Osteoblast (primary cell): ENCODE measurements at places on chromosomes 5 and 9. TPM values are rescaled to one million over a fixed set of nuclear protein-coding genes. Genes with fewer than 3 reads are reported as not detected.

CARD9 gene
- total RNA-seq = 1.8 and 5.1 TPM in 2 replicates

SHISAL2B gene
- total RNA-seq = not detected in 2 replicates

HAVCR1 gene
- 0.36 TPM in 1 of 2 replicates, not detected in the other for total RNA-seq

PTGES gene
- 70.9 and 115 TPM in 2 replicates for total RNA-seq

SLC46A2 gene
- under 0.01 TPM in 1 of 2 replicates, not detected in the other for total RNA-seq

SHLD3 gene
- total RNA-seq = 4.3 and 4.4 TPM in 2 replicates

TERT gene
- total RNA-seq = not detected in 2 replicates

SGCD gene
- total RNA-seq = 27.1 and 33.3 TPM in 2 replicates

SLIT3 gene
- total RNA-seq = 37.6 and 38.3 TPM in 2 replicates

DTWD2 gene
- total RNA-seq = 8.0 and 11.6 TPM in 2 replicates

SLC4A9 gene
- not detected in 2 replicates for total RNA-seq

ANGPTL2 gene
- 39.8 and 72.5 TPM in 2 replicates for total RNA-seq

- H3K36me3 ChIP-seq = no peaks in the 10 kb centered on the region
- DNase-seq = no peak
- H3K27me3 ChIP-seq = no peaks in the 10 kb centered on the region
- H3K27ac ChIP-seq = no peak overlapping the region
- no peak overlapping the region for H3K4me3 ChIP-seq
These were observed 128.5 kb downstream of the CHSY3 start for GRCh38 chr5:130032807-130033206.

- no peaks in the 10 kb centered on the region for H3K36me3 ChIP-seq
- H3K27ac ChIP-seq = no peak overlapping the region
- H3K4me3 ChIP-seq = no peak overlapping the region
- no peak for DNase-seq
- H3K27me3 ChIP-seq = no peaks in the 10 kb centered on the region
- H3K4me1 ChIP-seq = peaks cover 33% of the 10 kb centered on the region
These were observed 170.1 kb downstream of the KDM4C start for GRCh38 chr9:6927838-6928237.

- no peak for DNase-seq
- H3K36me3 ChIP-seq = no peaks in the 10 kb centered on the region
- H3K27me3 ChIP-seq = no peaks in the 10 kb centered on the region
- peaks cover 16% of the 10 kb centered on the region for H3K4me1 ChIP-seq
These were observed 214.3 kb downstream of the MAPKAP1 start for GRCh38 chr9:125492719-125493118.

GRCh38 chr5:118906947-118907346 is 81.4 kb downstream of the DTWD2 start:
- DNase-seq = no peak
- no peak overlapping the region for H3K4me3 ChIP-seq
- H3K4me1 ChIP-seq = no peaks in the 10 kb centered on the region

DNA sequence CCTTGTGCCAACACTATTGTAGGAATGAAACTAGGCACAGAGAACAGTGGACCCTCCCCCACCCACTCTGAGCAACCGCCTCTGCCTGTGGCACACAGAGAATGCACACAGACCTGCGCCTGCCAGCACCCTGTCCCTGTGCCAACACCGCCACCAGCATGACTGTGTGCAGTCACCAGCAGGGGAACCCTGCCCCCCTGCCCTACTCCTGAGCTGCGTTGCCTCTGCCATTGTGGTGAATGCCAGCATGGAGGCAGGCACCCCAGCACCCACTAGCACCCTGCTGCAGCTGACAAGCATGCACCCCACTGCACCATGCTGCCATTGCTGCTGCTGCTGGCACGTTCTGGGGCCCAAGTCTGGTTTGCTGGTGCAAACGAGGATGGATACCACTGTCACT is 94.4 kb upstream of the PRLR start:
- H3K36me3 ChIP-seq = no peaks in the 10 kb centered on the region
- no peak overlapping the region for H3K27ac ChIP-seq
- no peaks in the 10 kb centered on the region for H3K27me3 ChIP-seq
- no peak overlapping the region for H3K4me3 ChIP-seq
- no peak for DNase-seq
- peaks cover under 1% of the 10 kb centered on the region for H3K4me1 ChIP-seq

- DNase-seq = no peak
- H3K36me3 ChIP-seq = no peaks in the 10 kb centered on the region
- H3K27me3 ChIP-seq = no peaks in the 10 kb centered on the region
- H3K4me1 ChIP-seq = no peaks in the 10 kb centered on the region
These were observed 214.6 kb downstream of the PDE4D start for GRCh38 chr5:59678943-59679342.

GRCh38 chr9:120397453-120397852 is 182.5 kb downstream of the CDK5RAP2 start:
- H3K36me3 ChIP-seq = peaks cover 67% of the 10 kb centered on the region
- H3K27me3 ChIP-seq = no peaks in the 10 kb centered on the region
- H3K27ac ChIP-seq = peak overlapping the region; percentile 86

- no peak within 1 kb of the TSS for H3K4me3 ChIP-seq
- H3K27me3 ChIP-seq = no peaks in the 10 kb centered on the region
- H3K4me1 ChIP-seq = no peaks in the 10 kb centered on the region
These were observed at the start of gene WNT8A for GRCh38 chr5:138083702-138084101. Gene WNT8A (plus strand): TSS chr5:138084033. CDS start chr5:138084128, 95 bp downstream.

GRCh38 chr5:51201024-51201423 is 182.2 kb upstream of the ISL1 start:
- H3K4me3 ChIP-seq = no peak overlapping the region
- DNase-seq = no peak
- no peak overlapping the region for H3K27ac ChIP-seq
- no peaks in the 10 kb centered on the region for H3K27me3 ChIP-seq
- no peaks in the 10 kb centered on the region for H3K36me3 ChIP-seq

DNA sequence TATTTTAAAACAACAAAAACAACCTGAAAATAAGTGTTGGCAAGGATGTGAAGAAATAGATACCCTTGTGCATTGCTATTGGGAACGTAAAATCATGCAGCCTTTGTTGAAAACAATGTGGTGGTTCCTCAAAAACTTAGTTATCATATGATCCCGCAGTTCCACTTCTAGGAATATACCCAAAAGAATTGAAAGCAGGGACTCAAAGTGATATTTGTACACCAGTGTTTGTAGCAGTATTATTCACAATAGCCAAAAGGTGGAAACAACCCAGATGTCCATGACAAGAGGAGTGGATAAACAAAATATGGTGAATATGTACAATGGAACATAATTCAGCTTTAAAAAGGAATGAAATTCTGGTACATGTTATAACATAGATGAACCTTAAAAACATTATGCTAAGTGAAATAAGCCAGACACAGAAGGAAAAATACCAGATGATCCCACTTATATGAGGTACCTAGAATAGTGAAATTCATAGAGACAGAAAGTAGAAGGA is 29.0 kb downstream of the IRF1 start:
- DNase-seq = no peak
- H3K27ac ChIP-seq = no peak overlapping the region
- H3K36me3 ChIP-seq = no peaks in the 10 kb centered on the region
- H3K27me3 ChIP-seq = no peaks in the 10 kb centered on the region
- H3K4me3 ChIP-seq = no peak overlapping the region

GRCh38 chr9:135180586-135180985 is 93.1 kb downstream of the OLFM1 start:
- H3K27me3 ChIP-seq = peaks cover 6% of the 10 kb centered on the region
- no peaks in the 10 kb centered on the region for H3K36me3 ChIP-seq
- no peak overlapping the region for H3K27ac ChIP-seq
- no peak overlapping the region for H3K4me3 ChIP-seq

DNA sequence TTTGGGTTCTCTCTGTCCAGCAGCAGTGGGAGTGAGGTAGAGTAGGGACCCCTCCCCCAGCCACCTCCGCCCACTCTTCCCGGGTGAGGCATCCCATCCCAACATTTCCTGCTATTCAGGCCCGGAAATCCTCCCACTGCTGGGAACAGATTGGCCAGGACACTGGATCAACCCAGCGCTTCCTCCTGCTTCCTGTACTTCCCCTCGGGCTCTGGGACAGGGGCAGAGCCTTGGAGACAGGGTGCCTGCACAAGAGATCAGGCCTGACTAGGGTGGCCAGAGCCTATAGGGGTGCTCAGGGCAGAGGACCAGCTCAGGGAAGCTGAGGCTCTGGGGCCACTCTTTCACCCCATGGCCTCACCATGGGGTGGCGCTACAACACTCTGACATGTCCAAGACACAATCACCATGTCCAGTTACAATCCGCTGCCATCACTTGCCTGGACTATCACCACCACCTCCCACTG is 14.5 kb downstream of the SH2D3C start:
- no peaks in the 10 kb centered on the region for H3K4me1 ChIP-seq
- peak; percentile 48 for DNase-seq
- H3K27ac ChIP-seq = no peak overlapping the region
- peaks cover 3% of the 10 kb centered on the region for H3K27me3 ChIP-seq
- H3K4me3 ChIP-seq = no peak overlapping the region

DNA sequence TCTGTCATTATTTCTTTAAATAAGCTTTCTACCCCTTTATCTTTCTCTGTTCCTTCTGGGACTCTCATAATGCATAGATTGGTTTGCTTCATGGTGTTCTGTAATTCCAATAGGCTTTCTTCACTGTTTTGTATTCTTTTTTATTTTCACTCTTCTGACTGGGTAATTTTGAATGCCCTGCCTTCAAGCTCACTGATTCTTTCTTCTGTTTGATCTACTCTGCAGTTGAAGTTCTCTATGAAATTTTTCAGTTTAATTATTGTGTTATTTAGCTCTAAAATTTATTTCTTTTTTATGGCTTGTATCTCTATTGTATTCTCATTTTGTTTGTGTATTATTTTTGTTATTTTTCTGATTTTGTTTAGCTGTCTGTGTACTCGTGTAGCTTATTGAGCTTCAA is 89.3 kb upstream of the SLCO4C1 start:
- no peaks in the 10 kb centered on the region for H3K36me3 ChIP-seq
- DNase-seq = no peak
- no peak overlapping the region for H3K27ac ChIP-seq
- H3K27me3 ChIP-seq = no peaks in the 10 kb centered on the region

GRCh38 chr9:6897207-6897822 is 139.5 kb downstream of the KDM4C start:
- DNase-seq = no peak
- no peaks in the 10 kb centered on the region for H3K36me3 ChIP-seq
- H3K4me1 ChIP-seq = peaks cover 2% of the 10 kb centered on the region
- H3K27me3 ChIP-seq = no peaks in the 10 kb centered on the region

GRCh38 chr9:129879991-129880653 is 44.9 kb downstream of the USP20 start:
- no peaks in the 10 kb centered on the region for H3K27me3 ChIP-seq
- H3K4me1 ChIP-seq = peaks cover 13% of the 10 kb centered on the region
- peaks cover 27% of the 10 kb centered on the region for H3K36me3 ChIP-seq
- H3K4me3 ChIP-seq = no peak overlapping the region

DNA sequence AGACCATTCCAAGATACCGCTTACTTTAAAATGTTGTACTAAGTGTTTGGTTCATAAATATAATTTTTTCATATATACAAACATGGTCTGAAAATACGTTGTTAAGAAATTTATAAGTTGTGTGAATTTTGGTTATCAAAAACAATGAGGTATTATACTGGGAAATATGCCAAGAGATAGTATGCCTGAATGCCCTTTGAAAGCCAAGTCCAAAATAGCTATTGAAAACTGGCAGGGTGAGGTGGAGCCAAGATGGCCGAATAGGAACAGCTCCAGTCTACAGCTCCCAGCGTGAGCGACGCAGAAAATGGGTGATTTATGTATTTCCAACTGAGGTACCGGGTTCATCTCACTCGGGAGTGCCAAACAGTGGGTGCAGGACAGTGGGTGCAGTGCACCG is 533.5 kb downstream of the ZNF608 start:
- H3K36me3 ChIP-seq = no peaks in the 10 kb centered on the region
- no peak overlapping the region for H3K4me3 ChIP-seq
- DNase-seq = no peak
- no peaks in the 10 kb centered on the region for H3K27me3 ChIP-seq

- DNase-seq = peak; percentile 46
- H3K4me3 ChIP-seq = no peak overlapping the region
- peaks cover 41% of the 10 kb centered on the region for H3K36me3 ChIP-seq
- H3K27me3 ChIP-seq = no peaks in the 10 kb centered on the region
These were observed 32.5 kb downstream of the RAB14 start for GRCh38 chr9:121169094-121169601.

GRCh38 chr9:98607787-98608186 is 100.9 kb downstream of the GABBR2 start:
- H3K4me3 ChIP-seq = no peak overlapping the region
- no peaks in the 10 kb centered on the region for H3K36me3 ChIP-seq
- no peaks in the 10 kb centered on the region for H3K27me3 ChIP-seq
- peaks cover 2% of the 10 kb centered on the region for H3K4me1 ChIP-seq
- H3K27ac ChIP-seq = no peak overlapping the region
